ENCODE measurements at places on chromosomes 13 and 19.

GRCh38 chr13:66528180-66528579, 702.0 kb downstream of the PCDH9 start:
- DNase-seq: no peak

DNA sequence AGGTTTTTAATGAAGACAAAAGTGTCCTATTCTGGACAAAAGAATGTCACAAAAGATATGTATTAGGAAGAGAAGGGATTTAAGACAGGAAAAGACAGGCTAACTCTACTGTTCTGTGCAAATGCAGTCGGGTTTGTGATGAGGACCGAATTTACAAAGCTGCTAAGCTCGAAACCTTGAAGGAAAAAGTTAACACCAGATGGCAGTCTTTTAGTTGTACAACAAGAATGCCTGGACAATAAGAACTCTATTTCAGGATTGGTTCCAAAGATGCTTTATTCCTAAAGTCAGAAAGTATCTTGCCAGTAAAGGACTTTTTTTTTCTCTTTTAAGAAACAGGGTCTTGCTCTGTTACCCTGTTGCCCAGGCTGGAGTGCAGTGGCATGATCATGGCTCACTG, 51.1 kb downstream of the HS6ST3 start:
- no peak for DNase-seq

GRCh38 chr19:47407417-47407774, 11.9 kb downstream of the MEIS3 start:
- no peak for DNase-seq

DNA sequence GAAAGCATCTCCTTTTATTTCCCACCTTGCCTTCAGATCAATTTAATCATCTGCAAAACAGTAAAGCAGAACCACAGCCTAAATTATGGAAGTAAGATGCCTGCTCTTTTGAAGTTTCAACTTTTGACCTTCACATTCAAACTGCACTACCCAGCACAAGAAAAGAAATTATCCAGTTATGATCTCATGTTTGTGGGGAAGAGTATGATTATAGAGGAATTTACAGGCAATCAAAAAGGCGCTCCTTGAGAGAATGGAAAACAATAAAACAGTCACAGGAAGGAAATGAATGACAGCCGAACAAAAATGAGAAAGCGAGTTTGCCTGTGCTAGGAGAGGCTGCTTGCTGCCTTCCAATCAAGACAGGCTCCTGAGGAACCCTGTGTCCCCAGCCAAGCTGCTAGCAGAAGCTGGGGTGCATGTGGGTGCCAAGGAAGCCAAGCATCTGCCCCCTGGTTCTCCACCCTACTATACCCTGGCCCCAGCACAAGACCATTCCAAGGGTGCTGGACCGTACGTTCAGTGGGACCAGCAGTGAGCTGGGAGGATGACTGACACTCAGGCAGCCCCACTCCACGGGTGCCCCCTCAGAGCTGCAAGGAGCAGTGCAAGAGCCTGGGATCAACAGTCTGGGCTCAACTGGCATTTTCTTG, 47.8 kb downstream of the PEPD start:
- no peak for DNase-seq

- peak; percentile 4 for DNase-seq
Measured at GRCh38 chr19:35251456-35251855, 2.7 kb downstream of the LSR start.

- DNase-seq: no peak
Measured at GRCh38 chr13:75633285-75633684, 2.8 kb upstream of the LMO7 start.

GRCh38 chr13:27065582-27065981, 106.0 kb downstream of the USP12 start:
- no peak for DNase-seq

DNA sequence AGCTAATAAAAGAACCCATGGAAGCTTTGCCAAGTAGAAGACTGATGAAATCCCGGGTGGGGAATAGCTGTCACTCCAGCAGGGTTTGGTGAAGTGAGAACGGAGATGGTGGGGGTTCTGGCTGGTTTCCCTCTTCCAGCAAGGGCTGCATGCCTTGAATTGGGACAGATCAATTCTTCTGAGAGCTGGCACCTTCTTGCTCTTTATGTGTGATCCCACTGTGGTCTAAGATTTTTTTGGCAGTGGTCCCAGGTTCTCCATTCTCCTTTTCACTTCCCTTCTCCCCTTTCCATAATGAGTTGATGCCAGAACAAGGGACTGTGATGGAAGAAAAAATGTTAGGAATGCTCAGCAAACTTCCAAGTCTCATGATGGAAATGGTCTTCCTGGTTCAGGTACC, 50.0 kb downstream of the TNFSF11 start:
- no peak for DNase-seq

DNA sequence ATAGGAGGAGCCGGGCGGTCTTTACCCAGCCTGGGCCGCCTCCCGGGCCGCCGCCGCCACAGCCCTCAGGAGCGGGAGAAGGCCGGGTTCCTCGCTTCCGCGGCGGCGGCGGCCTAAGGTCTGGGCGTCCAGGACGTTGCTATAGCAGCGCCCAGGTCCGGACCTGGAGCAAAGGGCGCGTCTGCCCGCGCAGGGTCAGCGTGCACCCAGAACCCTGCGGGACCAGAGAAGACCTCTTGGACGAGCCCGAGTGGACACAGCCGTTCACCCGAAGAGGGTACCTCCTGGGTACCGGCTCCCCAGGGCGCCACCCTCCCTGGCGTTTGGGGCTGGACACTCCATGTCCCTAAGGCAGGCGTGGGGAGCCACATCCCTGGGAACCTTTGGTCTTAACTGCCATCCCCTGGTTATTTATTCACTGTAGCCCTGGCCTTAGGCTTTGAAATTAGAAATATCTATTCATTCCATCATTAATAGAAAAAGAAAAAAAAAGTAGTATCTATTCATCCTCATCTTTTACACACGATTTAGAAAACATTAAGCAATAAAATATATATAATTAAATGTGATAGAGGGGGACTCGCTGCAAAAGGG, 2.4 kb downstream of the DZIP1 start:
- no peak for DNase-seq

- no peak for DNase-seq
Measured at GRCh38 chr19:752652-753517, 2.0 kb downstream of the MISP start.

GRCh38 chr13:110367620-110368019, 60.5 kb downstream of the COL4A2 start:
- no peak for DNase-seq

DNA sequence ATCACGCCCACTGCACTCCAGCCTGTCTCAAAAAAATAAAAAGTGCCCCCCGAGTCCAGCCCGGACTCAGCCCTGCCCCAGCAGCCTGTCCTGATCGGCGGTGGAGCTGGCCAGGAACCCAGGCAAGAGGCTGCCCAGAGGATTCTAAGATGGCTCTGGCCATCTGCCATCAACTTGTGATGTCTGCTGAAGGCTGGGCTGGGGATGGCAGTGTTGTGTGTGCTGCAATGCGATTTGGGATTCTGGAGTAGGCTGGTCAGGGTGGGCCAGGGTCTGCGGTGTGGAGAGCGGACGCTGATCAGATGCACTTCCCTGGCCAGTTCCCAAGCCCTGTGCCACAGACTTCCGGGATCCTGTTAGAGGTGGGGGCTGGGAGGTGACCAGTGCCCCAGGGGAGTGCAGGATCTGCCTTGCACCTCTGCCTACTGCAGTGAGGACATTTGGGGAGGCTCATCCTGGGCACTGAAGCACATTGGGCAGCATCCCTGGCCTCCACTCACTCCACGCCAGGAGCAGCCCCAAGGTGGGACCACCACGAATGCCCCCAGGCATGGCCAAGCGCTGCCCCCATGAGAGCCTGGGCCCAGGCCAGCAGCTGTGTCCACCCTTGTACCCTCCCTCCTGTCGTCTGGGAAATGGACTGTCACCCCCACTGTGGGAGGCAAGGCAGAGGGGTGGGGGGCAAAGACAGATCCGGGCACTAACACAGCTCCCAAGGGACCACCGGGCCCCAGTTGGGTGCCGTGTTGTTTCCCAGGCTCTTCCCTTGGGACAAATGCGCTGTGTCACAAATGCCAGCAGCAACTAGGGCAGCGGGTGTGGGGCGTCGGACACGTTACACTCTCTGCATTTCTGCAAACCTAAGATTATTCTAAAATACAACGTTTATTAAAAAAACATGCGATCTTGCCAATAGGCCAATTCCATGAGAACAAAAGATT, 3.4 kb upstream of the TBXA2R start:
- DNase-seq: no peak

DNA sequence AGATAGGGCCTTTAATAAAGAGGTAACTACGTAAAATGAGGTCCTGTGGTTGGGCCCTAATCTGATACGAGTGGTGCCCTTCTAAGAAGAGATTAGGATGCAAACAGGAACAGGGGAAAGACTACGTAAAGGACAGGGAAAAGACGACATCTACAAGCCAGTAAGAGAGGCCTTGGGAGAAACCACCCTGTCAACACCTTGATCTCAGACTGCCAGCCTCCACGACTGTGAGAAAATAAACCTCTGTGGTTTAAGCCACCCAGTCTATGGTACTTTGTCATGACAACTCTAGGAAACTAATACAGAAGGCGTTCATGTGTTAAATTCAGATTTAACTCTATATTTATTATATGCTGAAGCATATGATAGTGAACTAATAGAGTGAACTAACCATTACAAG, 566.3 kb downstream of the UQCRFS1 start:
- no peak for DNase-seq

GRCh38 chr19:14821937-14822336, 13.0 kb downstream of the OR7A5 start:
- no peak for DNase-seq

DNA sequence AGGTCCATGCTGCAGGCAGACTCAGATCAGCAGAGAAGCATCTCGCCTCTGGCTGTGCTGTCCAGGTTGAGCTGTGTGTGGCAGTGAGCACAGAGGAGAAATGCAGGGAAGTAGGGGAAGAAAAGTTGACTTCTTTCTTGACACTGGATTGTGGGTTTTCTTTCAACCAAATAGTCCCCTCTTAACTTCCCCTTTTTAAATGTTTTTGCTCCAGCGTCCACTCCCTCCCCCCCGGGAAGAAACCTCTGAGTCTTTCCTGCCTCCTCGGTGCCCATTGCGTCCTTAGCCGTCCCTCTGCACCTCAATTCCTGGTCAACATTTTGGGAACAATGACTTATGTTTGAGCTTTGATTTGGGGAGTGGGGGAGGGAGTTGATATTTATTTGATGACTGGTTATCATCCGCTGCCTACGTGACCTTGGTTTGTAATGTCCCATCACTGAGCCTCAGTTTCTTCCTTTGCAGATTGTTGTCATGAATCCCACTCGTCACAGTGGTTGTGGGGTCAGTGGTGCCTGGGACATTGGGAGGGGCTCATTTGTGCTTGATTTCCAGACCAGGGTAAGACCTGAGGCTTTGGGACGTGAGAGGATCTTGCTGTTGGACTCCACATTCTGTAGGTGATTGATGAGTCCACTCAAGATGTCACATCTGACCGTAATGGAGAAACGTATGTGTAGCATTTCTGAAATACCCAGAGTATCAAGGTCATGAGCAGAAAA, at the start of gene LILRB2:
TSS of gene LILRB2 (minus strand) at position 104 of the 722 bp plus-strand sequence. CDS start 614 bp downstream, outside the sequence.
- DNase-seq: no peak

DNA sequence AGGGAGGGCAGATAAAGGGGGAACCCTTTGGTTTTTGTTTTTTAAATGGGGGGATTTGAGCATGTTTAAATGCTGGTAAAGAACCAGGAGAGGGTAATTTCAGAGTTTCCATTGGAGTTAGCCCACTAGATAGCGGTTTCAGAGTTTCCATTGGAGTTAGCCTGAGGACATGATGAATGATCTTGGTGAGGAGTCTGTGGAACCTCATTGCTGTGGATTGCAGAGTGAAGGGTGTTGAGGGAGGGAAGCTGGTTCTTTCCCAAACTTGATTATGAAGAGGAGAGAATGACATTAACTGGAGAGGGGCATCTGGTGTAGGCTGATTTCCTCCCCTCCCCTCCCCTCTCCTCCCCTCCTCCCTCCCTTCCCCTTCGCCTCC, 5.0 kb downstream of the WASF3 start:
- no peak for DNase-seq

GRCh38 chr13:31769575-31769974, 30.2 kb downstream of the RXFP2 start:
- DNase-seq: no peak

- no peak for DNase-seq
Measured at GRCh38 chr13:80083853-80084676, 256.9 kb downstream of the SPRY2 start.

- no peak for DNase-seq
Measured at GRCh38 chr13:36712290-36712689, 38.5 kb downstream of the SERTM1 start.

DNA sequence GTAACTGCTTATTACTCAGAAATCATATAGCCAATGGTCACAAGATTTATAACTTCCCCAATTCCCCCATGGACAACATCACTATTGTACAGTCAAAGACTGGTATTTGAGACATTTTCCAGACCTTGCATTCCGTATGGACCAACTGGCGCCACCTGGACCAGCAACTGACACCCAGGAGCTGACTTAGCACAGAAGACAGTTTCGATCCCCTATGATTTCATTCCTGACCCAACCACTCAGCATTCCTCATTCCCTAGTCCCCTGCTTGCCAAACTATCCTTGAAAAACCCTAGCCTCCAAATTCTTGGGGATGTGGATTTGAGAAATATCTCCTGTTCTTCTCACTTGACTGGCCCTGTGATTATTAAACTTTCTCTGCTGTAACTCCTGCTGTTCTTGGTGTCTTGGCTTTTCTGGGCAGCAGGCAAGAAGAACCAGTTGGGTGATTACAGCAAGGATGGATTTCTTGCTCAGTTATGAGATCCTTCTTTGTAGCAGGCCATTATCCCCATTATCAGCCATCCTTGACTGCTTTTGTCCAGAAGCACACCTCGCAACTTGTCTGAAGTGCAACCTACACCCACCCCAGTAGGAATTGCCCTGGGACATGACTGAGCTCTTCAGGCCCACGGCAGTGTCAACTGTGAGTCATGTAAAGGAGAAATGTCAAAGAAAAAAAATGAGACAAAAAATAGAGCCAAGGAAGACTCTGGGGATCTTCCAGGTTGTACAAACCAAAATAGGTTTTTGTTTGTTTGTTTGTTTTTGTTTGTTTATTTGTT, 13.7 kb upstream of the MAP3K10 start:
- no peak for DNase-seq

DNA sequence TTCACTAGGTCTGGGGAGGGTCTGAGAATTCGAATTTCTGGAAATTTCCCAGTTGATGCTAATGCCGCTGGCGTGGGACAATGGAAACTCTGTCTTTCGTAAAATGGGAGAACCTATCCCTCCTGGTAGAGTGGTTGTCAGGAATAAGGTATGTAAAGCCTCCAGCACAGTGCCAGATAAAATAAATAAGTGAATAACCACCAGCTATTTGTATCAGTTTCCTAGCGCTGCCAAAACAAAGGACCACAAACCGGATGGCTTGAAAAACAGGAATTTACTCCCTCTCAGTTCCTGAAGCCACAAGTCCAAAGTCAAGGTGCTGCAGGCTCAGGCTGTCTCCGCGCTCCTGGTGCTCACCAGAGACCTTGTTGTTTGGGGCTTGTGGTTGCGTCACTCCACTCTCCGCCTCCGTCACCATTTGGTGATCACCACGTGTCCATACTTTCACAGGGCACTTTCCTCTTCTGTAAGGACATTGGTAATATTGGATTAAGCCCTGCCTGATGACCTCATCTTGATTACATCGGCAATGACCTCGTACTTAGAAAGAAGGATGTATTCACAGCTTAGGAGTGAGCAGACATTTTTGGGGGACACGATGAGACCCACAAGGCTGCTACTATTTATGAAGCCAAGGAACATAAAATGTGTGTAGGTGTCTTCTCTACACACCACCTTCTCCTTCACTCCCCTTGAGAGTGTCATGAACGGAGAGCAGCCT, 428.5 kb downstream of the IRS2 start:
- DNase-seq: no peak

GRCh38 chr19:24029941-24030636, 56.9 kb upstream of the ZNF254 start:
- DNase-seq: no peak
